ENCODE measurements at places on chromosomes 3 and 15.

DNA sequence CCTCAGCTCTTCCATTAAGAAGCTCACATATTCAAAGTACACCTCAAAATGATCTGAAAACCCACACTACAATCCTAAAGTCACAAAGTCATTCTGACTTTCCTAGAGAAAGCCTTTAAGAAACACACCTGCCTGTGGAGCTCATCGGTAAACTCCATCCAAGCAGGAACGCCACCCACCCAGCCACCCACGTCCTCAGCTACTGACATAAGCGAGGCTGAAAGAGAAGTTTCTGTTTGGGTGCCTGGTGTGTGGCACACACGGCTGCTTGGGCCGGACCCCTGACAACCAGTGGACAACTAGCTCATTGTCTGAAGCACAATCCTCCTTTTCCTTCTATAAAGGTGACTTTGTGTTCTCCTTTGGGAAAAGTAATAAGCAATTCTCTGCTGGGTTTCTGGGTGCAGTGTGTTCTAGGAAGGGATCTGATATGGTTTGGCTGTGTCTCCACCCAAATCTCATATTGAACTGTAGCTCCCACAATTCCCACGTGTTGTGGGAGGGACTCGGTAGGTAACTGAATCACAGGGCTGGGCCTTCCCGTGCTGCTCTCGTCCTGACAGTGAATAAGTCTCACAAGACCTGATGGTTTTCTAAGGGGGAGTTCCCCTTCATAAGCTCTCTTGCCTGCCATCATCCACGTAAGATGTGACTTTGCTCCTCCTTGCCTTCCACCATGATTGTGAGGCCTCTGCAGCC lies 26.1 kb downstream of the FAM174B start:
- no peak for DNase-seq

GRCh38 chr3:151085227-151085888 lies at the start of gene MED12L:
Gene MED12L, plus strand, starts transcription at chr3:151085664. Its CDS starts 1,263 bp downstream, at chr3:151086927.
- DNase-seq: peak; percentile 66

- no peak for DNase-seq
Observed at GRCh38 chr3:32106929-32107362, 526 bp downstream of the GPD1L start.

DNA sequence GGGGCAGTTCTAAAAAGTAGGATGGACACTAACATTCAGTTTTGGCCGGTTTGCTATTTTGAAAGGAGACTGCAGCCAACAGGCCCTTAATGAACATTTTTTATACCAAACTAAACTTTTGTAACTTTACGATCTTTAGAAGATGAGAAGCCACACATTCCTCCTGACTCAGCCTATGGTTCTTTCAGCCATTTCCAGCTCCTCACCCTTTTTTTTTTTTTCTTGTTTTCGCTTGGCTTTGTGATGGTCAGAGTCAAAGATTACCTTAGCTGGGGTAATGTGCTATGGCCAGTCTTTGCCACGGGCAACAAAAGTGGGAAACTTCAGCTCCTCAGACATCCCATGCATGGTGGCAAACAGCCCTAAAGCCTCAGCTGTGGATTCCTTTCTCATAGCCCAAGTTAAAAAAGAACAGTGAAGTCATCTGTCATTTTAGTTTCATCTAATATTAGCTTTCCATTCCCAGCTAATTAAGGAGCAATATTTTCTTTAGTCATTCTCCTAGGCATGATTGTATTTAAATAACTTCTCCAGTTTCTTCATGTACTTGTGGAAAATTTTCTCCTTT lies 368.7 kb downstream of the MFSD1 start:
- DNase-seq: no peak

GRCh38 chr15:74239051-74239705 lies 3.1 kb downstream of the CCDC33 start:
- DNase-seq: no peak

GRCh38 chr15:70266412-70267121 lies 168.8 kb upstream of the TLE3 start:
- DNase-seq: no peak

DNA sequence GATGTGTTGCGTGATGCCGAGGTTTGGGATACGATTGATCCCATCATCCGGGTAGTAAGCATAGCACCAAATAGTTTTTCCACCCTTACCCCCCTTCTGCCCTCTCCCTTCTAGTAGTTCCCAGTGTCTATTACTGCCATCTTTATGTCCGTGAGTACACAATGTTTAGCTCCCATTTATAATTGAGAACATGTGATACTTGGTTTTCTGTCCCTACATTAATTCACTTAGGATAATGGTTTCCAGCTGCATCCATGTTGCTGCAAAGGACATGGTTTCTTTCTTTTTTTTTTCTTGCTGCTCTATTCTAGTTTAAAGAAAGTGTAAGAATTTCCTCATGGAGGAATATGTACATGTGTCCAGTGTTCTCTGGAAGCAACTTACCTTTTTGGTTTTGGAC lies 51.8 kb downstream of the NSUN3 start:
- DNase-seq: no peak

- no peak for DNase-seq
Observed at GRCh38 chr3:869734-870133, 223.1 kb upstream of the CNTN6 start.

GRCh38 chr15:89196994-89197393 lies 24.4 kb downstream of the RLBP1 start:
- DNase-seq: peak; percentile 18

- DNase-seq: no peak
Observed at GRCh38 chr3:126807795-126808194, 103.8 kb downstream of the CHCHD6 start.

GRCh38 chr3:176765382-176765900 lies 431.8 kb downstream of the TBL1XR1 start:
- DNase-seq: no peak

DNA sequence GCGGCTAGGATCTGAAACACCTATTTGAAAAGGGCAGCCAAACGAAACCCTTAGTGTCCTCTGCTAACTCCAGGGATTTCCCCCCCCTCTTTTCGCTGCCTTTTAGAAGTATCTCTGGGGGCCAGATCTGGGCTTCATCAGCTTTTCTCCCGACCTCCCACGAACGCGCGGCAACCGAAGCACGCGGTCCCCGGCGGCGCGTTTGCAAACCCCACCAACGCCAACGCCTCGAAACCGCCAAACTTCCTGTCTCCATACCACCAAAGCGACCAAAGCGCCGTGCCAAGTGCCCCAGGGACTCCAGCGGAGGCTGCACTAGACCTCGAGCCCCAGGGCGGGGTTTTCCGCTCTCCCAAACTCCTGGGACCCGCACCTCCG lies 155.8 kb upstream of the FRMD4B start:
- DNase-seq: no peak
